Naive thymus-derived CD8-positive, alpha-beta T cell (primary cell): ENCODE measurements at places on chromosomes 6 and 20. TPM values are rescaled to one million over a fixed set of nuclear protein-coding genes. Genes with fewer than 3 reads are reported as not detected.
A peak's percentile ranks its signal among the peaks of the same experiment; 100 is the strongest.

DNA sequence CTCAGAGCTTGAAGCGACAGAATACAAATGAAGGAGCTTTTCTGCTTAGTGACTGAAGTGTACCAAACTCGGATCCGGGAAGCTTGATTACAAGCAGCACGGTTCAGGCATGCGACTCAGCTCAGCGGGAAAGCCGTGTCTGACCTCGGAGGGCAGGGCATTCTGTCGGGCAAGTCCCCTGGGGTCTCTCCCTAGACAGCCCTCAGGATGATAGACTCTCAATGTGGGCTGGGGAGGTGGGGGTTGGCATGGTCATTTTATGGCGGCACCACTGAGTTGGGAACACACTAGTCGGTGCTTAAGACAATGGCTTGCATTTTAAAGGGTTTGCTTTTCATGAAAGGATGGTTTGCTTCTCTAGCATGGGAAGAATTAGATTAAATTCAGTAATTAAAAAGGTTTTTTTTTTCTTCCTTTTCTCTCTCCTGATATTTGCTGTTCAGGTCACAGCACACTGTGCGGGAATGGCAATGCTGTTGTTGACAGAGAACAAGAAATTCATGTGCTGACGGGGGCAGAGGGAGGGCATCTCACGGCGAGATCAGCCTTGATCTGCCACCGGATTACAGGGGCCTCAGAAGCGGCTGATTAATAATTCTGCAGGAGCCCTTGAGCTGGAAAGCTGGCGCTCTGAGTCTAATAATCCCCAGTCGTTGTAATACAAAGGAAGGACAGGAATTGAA, 80.7 kb upstream of the TRAF3IP2 start:
- no peak overlapping the region for H3K4me3 ChIP-seq
- no peak for DNase-seq
- no peak overlapping the region for H3K27ac ChIP-seq
- no peaks in the 10 kb centered on the region for H3K27me3 ChIP-seq

- H3K27ac ChIP-seq: peak overlapping the region; percentile 34
- H3K4me3 ChIP-seq: no peak overlapping the region
- DNase-seq: no peak
- H3K4me1 ChIP-seq: peaks cover 21% of the 10 kb centered on the region
Measured at GRCh38 chr6:38209371-38210260, 390.1 kb downstream of the ZFAND3 start.

DNA sequence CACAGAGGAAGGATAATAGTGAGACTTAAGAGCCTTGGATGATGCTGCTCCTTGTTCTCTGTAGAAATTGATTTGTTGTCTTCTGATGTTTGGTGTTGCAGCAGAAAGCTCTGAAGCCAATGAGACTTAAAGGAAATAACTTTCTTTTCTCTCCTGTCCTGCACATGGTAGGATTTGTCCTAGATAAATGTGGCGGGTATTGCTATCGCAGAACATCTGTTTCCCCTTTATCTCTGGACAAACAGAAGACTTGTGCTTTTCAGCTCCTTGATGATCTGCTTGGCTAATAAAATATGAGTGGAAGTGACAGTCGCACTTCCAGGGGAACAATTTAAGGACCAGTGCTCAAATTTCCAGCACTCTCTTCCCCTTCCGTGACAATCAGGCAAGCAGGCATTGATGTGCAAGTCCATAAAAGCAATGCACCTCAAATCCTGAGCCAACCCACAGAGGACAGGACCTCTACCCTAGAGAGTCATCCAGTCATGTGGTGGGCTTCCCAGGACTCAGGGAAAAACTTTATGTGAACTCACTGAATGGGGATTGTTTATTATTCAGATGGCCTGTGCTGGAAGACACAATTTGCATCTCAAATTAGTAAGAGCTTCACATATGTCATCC, 9.9 kb upstream of the NCR2 start:
- H3K27me3 ChIP-seq: peaks cover 3% of the 10 kb centered on the region
- H3K27ac ChIP-seq: no peak overlapping the region
- no peak overlapping the region for H3K4me3 ChIP-seq
- DNase-seq: no peak

DNA sequence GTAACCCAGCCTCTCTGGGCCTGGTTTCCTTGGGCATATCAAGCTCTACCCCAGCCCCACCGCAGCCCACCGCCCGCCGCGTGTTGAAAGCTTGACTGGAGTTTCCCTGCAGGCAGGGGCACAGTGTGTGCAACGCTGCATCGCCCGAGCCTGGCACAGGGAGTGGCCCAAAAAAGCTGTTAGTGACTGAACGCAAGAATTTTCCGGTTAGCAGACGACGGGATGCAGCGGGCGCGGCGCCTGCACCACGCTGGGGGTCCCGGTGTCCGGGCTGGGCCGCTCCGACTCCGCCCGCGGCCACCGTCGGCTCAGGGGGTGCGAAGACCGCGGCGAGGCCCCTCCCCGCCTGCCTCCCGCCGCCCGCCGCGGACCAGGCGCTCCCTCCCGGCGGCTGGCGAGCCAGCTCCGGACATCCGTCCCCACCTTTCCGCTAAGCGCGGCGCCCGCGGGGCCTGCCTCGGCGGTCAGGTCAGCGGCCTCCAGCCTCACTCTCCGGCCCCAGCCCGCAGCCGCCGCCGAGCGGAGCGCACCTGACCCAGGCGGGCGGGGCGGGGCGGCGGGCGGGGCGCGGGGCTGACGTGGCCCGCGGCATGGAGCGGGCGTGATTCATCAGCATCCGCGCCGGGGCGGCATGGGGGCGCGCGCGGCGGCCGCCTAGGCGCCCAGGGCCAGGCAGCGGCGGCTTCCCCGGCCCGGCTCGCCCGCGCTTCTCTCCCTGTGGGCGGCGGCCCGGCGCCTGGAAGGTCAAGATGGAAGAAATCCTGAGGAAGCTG, at the start of gene ARFGEF3:
ARFGEF3 (plus strand) TSS at position 602 of the 773 bp plus-strand sequence; CDS start at position 750, 148 bp downstream.
- H3K4me3 ChIP-seq: peak within 1 kb of the TSS; percentile 61
- H3K4me1 ChIP-seq: peaks cover 6% of the 10 kb centered on the region
- peaks cover 2% of the 10 kb centered on the region for H3K36me3 ChIP-seq
- no peak within 1 kb of the TSS for H3K27ac ChIP-seq

DNA sequence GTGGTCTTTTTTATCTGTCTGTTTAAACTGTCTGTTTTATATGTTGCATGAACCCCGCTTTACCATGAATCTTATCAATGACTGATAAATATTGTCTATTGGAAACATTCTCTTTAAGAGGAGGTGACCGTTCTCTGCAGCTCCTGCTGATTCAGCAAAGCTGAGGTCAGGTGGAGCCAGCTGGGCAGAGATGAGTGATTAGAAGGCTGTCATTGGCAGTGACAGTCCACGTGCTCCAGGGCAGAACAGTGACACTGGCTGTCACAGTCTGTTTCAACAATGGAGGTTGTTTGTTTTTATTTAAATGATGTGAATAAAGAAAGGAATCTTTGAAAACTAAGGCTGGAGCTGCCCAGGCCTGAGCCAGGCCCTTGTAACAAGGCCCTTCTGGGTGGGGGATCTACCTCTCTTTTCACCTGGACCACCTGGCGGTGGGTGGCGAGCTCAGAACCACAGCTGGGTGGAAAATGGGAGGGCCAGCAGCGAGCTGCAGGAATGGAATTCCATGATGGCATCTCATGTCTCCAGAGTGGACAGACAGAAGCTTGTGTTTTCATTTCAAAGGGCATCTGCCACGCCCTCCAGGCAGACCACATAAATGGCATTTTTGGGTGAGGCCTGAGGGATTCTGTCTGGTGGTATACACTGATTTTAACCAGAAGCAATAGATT, 12.6 kb downstream of the SYNJ2 start:
- H3K36me3 ChIP-seq: no peaks in the 10 kb centered on the region
- H3K27me3 ChIP-seq: no peaks in the 10 kb centered on the region
- no peak for DNase-seq
- H3K27ac ChIP-seq: no peak overlapping the region
- H3K4me3 ChIP-seq: no peak overlapping the region
- H3K4me1 ChIP-seq: peaks cover 51% of the 10 kb centered on the region

DNA sequence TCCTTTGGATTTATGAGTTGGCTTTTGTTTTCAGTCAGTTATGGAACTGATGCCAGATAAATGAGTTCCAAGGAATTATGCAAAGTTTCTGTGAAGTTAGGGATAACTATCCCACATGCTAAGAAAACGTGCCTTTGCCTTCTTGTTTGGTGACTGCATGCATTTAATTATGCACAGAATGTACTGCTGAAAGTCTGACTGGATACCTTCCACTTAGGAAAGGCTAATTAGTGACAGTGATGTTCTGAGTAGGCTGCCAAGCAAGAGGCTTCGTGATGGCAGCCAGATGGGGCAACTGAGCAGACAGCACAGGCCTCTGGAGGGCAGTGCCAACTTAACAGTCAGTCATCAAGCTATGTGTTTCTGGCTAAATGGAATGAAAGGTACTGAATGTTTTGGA, 289.9 kb downstream of the CD109 start:
- peaks cover 2% of the 10 kb centered on the region for H3K27me3 ChIP-seq
- H3K36me3 ChIP-seq: no peaks in the 10 kb centered on the region
- no peak overlapping the region for H3K4me3 ChIP-seq
- H3K4me1 ChIP-seq: no peaks in the 10 kb centered on the region
- no peak overlapping the region for H3K27ac ChIP-seq
- DNase-seq: no peak

DNA sequence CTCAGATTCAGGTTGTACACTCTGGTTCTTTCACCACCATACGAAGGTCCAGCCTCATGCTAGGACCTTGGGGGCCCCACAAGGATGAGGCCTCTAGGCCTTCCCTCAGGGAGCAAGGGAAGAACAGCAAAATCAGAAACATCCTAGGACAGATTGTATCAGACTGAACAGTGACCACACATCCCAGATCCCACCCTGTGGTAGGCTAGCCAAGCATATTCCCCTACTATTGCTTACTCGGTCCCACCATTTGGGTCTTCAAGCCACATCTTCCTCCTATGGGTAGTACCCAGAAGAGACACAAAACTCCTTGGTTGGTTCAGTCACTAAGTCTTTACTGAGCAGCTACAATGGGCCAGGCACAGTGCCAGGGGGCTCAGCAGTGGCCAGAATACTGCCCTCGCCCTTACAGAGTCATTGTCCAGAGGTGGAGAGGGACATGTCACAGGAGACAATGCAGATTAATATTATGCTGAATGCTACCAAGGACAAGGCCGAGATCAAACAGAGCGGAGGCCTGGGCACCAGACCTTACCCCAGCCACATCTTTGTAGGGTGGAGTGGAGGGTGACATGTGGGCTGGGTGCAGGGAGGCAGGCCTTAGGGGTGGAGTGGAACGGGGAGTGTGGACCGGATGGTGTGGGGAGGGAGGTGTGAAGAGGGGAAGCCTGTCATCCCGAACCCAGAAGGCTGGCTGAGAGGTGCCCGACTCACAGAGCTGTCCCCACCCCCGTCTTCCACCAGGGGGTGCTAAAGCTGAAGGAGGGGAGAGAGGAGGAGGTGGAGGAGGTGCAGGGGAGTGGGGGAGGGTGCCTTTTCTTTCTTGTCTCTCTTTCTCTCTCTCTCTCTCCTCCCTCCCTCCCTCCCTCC, 6.8 kb upstream of the MAPK13 start:
- peak overlapping the region; percentile 98 for H3K27ac ChIP-seq
- peak; percentile 88 for DNase-seq
- peaks cover 96% of the 10 kb centered on the region for H3K4me1 ChIP-seq
- H3K27me3 ChIP-seq: no peaks in the 10 kb centered on the region

DNA sequence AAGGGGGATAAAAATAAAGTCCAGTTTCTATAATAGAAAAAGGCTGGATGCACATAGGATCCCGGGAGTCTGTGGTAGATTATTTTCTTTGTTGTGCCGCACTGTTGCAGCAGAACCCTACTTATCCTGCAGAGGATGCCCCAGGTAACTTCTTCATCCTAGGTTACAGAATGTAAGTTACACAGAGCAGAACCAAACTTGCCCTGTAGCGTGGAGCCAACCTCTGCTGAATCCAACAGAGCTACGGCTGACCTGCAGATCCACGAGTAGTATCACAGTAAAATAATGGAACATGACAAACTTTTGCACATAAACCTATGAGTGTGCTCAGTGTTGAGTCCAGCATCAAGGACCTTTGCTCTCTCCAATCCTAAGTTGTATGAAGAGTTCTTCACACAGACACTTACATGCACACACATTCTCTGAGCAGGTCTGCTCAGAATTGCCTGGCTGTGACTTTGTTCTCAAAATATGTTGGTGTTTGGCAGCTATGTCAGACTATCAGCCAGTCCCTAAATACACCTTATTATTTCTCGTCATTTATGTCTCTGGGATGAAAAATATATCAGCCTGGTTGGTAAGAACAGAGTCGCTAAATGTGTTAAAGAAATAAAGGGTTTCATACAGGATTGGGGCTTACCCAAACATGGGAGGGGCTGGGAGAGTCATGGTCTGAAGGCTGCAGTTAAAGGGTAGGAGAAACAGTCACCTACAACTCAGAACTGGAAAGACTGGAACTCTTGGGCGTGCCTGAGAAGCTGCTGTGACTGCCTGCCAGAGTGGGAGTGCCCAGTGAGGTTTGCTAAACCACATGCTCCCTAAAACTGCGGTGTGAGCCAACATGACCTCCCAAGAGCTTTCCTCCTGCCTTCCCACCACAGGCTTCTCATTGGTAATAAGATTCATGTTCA, 165.1 kb upstream of the SLC24A3 start:
- H3K36me3 ChIP-seq: no peaks in the 10 kb centered on the region
- no peak overlapping the region for H3K4me3 ChIP-seq
- DNase-seq: no peak
- peaks cover 2% of the 10 kb centered on the region for H3K4me1 ChIP-seq
- no peak overlapping the region for H3K27ac ChIP-seq
- peaks cover 7% of the 10 kb centered on the region for H3K27me3 ChIP-seq

DNA sequence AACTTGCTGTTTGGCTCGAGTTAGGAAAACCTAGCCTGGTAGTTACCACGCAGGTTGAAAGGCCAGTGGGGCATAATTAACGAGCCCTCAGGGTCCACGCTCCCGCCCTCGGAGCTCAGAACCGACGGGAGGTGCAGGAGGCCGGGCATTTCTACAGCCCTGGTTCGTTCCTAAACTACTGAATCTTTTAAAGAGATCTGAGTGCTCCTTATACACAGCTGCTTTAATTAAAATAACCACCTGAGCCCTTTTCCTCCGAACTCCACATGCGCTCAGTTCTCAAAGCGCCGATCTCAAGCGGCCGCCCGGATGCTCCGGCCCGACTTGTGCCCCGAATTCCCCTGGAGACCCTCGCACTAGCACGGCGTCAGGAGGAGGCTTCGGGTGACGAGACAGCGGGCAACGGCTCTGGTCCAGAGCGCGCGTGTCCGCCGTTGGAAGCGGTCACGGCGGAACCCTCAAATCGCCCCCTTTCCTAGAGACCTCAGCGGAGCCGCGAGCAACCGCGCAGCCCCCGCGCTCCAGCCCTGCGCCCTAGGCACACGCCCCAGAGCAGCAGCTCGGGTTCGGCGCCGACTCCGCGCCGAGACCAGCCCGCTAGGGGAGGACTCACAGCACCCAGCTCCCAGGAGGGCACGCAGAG, 397 bp downstream of the WDR27 start:
- H3K4me3 ChIP-seq: peak overlapping the region; percentile 92
- no peak for DNase-seq
- peaks cover 1% of the 10 kb centered on the region for H3K36me3 ChIP-seq
- peaks cover 69% of the 10 kb centered on the region for H3K4me1 ChIP-seq
- peak overlapping the region; percentile 97 for H3K27ac ChIP-seq

GNAS-AS1 gene
- not detected for polyA plus RNA-seq

LST1 gene
- polyA plus RNA-seq: 13.4 TPM

NUS1 gene
- 18.4 TPM for polyA plus RNA-seq

ZFP57 gene
- not detected for polyA plus RNA-seq

OXT gene
- 2.2 TPM for polyA plus RNA-seq
